ENCODE measurements at places on chromosomes 1 and 21. TPM values are rescaled to one million over a fixed set of nuclear protein-coding genes. Genes with fewer than 3 reads are reported as not detected.
A peak's percentile ranks its signal among the peaks of the same experiment; 100 is the strongest.

The C1QTNF12 gene
- total RNA-seq = 1.5 TPM

The CHI3L2 gene
- 36.8 TPM for total RNA-seq

The MTARC1 gene
- total RNA-seq = 33.3 TPM

The IL12RB2 gene
- 2.9 TPM for total RNA-seq

The SH2D1B gene
- total RNA-seq = 0.13 TPM

The GABRD gene
- not detected for total RNA-seq

The PADI2 gene
- total RNA-seq = 1.2 TPM

The C1orf21 gene
- 61.3 TPM for total RNA-seq

The HTR6 gene
- total RNA-seq = not detected

- DNase-seq = no peak
These were observed 85.2 kb downstream of the UCK2 start for GRCh38 chr1:165912638-165913037.

DNA sequence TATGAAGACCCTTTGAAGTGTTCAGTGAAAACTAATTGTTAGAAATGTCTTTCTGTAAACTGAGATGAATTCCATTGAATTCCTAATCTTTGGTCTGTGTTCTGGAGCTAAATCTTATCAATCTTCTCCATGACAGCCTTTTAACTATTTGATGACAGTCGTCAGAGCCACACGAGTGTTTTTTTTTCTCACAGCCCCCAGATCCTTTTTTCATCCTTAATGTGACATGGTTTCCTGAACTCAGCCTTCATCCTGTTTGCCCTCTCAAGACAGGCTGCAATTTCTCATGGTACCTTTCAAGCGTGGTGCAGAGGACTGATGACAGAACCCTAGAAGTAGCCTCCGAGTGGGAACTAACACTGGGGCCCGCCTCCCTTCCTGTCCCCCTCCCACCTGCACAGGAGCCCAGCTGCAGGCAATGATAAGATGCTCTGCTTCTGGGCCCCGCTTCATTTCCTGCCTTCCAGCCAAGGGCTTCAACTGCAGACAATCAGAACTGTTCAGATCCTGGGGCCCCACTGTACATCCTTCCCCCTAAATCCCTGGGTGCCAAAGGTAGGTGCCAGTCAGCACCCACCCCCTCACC, 114.6 kb upstream of the VAV3 start:
- no peak for DNase-seq

DNA sequence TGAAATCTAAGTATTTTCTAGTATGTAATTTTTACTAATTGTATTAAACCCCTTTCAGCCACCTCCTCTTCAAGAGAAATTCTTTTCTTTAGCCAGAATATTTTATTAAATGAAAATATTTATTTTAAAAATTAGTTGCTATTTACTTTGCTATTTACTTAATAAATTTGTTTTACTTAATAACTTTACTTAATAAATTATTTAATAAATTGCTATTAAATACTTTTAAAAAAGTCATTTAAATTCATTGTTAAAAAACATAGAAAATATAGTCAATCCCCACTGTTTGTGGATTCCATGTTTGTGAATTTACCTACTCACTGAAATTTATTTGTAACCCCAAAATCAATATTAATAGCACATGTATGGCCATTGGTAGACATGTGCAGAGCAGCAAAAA, 105.6 kb downstream of the ATP1B1 start:
- no peak for DNase-seq

- no peak for DNase-seq
These were observed 11.3 kb downstream of the CDK18 start for GRCh38 chr1:205515781-205516253.

DNA sequence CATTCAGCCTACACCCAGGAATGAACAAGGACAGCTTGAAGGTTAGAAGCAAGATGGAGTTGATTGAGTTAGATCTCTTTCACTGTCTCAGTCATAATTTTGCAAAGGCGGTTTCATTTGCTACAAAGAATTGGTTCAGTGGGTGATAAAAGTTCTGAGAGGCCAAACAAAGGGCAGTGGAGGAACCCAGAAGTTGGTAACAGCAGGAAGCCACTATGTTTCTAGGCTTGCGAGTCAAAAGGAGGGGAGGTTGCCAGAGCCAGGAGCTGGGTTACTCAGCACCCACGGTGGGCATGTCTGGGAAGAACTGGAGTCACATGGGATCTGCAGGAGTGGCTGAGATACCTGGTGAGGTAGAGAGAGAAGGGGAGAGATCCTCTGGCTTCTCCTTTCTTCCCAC, 64.2 kb upstream of the MRPS6 start:
- no peak for DNase-seq

DNA sequence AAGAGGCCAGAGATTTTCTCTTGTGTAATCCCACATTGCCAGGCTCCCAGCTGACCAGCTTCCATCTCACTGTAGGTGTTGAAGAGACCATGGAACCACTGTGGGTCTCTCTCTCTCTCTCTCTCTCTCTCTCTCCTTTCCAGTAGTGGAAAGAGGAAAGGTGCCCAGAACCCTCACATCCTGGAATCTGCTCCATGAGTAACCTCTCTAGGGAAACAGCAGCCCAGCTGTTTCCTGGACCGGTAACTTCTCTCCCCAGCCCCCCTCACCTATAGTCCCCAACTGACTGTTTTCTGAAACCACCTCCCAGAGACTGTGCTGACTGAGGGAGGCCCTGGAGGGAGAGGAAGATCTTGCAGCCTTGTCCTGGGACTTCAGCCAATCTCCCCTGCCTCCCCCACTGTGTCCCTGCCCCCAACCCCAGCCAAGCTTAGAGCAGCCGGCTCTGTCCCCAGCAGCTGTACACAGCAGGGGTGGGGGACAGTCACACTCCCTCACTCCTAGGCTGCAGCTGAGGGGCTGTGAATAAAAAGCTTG, 20.6 kb upstream of the SLC45A3 start:
- no peak for DNase-seq

DNA sequence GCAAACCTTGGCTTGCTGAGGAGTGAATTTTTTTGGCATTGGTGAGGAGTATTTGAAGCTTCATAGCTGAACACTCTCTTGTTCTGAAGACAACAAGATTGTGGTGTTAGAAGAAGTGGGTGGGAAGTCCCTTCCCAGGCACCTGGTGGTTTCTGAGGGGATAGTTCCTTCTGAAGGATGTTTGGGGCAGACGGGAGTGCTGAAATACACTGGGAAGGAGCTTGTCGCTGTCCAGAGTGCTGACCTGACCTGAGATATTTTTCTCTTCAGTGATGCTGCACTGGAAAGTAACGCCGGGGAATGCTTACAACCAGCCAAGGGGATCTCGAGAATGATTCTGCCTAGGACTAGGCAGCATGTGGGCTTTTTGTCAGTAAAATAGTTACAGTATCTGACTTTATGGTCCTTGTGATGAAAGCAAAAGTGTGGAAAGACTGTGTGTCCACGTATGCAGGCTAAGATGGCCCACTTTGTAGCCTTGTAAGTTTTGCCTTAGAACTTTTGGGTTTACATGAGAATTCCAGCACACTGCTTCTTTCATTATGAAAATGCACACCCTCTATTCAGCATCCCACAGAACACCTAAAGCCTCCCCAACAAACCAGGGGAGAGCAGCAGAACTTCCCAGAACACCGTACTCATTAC, 33.1 kb upstream of the NFASC start:
- DNase-seq = peak; percentile 45

GRCh38 chr1:18058981-18059605, 48.5 kb upstream of the IGSF21 start:
- no peak for DNase-seq

- DNase-seq = peak; percentile 25
These were observed 37.2 kb upstream of the AGO1 start for GRCh38 chr1:35845766-35846165.

DNA sequence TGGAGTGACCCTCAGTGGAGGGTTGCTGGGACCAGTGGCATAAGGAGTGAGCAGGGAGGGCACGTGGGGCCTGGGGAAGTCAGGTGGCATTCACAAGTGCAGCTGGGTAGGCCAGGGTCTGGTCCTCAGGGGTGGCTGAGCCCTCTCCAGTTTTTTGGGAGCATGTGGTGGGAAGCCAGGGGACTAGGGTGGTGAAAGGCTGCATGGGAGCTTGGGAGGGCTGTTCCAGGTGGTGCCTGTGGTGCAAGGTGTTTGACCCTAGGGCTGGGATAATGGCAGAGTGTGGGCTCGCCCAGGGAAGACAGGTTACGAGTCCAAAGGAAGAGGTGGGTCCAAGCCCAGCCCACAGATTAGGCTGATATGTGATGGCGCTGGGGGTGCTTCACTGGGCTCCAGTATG, 30.5 kb downstream of the MAN1C1 start:
- DNase-seq = no peak

GRCh38 chr1:167288390-167289074, 67.8 kb downstream of the POU2F1 start:
- DNase-seq = no peak

DNA sequence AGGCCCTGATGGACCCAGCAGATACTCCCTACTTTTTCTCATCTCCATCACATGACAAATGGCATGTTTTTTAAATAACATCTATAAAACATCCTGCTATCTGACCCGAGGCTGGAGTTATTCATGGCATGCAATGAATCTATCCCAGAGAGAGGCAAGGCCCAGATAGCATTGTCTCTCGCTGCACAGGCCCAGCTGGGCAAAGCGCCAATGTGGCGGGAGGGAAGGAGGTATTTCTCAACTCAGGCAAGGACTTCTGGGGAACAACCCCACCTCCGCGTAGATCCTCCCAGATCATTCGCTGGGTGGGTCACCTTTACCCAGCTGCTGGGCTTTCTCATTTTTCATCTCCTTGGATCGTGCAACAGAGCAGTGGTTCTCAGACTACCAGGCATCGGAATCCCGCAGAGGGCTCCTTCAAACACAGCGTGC, 59.8 kb downstream of the ERG start:
- peak; percentile 82 for DNase-seq

DNA sequence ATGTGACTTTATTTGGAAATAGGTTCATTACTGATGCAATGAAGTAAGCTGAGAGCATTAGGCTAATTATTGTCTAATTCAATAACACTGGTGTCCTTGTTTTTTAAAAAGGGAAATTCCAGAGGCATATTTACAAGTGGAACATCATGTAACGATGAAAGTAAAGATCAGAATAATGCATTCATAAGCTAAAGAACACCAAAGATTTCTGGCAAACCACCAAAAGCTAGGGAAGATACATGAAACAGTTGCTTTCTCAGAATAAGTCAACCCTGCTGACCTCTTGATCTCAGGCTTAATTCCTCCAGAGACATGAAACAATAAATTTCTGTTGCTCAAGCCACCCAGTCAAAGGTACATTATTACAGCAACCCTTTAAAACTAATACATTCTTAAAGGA, 20.3 kb upstream of the IFI16 start:
- DNase-seq = no peak

GRCh38 chr1:194734970-194735369, 1548.6 kb upstream of the B3GALT2 start:
- no peak for DNase-seq

GRCh38 chr1:25609921-25610320, 6.7 kb upstream of the MAN1C1 start:
- DNase-seq = no peak

DNA sequence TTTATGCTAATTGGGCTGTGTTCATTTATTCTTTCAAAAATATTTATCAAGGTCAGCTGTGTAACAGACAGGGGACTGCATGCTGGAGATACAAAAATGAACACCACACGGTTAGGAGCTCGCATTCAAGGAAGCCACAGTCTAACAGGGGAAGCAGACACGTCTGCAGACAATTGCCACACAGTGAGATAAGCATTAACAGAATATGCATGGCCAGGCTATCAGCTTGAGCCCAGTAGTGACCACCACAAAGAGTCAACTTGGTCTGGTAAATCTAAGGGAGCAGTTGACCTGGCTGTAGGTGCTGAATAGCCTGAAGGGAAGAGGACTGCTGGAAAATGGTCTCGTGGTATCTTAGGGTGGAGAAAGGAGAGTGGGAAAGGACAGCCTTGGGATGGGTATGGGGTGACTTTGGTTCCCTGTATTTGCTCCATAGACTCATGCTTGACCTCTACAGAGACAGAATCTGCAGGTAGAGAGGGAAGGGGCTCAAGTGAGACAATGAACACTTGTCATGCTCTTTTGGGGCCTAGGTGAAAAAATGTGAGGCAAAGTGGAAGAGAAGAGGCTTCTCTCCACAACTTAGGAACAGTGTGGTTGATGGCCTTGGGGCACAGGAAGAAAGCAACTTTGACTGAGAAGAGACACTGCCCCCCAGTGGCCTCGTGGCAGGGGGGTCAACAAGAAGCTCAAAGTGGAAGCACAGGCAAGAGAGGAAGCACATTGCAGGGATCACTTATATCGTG, 7.6 kb upstream of the NPL start:
- peak; percentile 68 for DNase-seq

DNA sequence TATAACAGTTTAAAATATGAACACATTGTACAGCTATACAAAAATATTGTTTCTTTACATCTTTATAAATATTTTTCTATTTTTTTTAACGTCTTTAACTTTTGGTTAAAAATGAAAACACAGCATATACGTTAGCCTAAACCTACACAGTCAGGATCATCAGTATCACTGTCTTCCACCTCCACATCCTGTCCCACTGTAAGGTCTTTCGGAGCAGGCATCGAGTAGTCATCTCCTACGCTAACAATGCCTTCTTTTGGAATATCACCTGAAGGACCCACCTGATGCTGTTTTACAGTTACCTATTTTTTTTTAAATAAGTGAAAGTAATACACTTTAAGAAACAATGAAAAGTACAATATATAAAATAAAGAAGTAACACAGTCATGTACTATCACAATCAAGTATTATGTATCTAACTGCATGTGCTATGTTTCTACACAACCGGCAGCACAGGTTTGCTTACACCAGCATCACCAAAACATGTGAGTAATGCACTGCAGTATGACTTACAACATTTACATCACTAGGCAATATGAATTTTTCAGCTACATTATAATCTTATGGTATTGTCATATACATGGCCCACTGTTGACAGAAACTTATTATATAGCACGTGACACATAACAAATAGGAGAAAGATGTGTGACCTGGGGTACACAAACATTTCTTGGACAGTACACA, 254.4 kb downstream of the AKT3 start:
- DNase-seq = no peak

DNA sequence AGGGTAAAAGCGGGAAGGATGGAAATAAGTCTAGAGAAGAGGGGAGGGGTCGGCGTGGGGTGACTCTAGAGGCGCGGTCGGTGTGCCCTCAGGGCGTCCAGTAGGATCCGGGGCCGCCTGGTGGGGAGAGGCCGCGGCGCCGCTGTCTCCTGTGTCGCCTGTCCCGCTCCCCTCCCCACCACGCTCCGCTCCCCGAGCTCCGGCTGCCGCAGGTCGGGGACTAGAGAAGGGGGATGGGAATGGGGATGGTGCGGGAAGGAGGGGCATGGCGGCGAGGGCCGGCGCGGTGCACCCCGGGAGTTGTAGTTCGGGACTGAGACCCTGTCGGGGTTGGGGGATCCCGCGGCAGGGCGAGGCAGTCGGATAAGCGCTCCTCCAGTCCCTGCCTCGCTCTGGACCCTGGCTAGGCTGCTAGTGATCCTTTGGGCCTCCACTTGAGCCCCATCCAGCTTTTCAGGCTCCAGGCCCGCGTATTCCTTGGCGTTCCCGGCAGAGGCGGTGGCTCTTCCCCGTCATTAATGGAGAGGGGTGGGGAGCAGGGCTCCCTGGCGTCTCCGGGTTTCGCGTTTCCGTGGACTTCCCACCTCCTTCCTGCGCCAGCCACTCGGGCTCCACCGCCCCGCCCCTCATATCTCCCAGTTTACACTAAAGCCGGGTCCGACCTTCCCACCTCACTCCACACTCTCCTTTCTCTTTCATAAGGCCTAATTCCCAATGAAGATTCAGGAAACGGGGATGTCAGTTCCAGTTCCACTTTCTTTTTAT, at the start of gene ENTREP3:
TSS of gene ENTREP3 (minus strand) at position 241 of the 765 bp plus-strand sequence. CDS start 606 bp downstream, outside the sequence.
- peak; percentile 92 for DNase-seq

GRCh38 chr1:223179786-223180185, 36.7 kb upstream of the TLR5 start:
- no peak for DNase-seq
